ENCODE measurements at places on chromosomes 2 and 18.

- DNase-seq = no peak
These were observed 62.6 kb downstream of the KLF7 start for GRCh38 chr2:207103132-207103531.

DNA sequence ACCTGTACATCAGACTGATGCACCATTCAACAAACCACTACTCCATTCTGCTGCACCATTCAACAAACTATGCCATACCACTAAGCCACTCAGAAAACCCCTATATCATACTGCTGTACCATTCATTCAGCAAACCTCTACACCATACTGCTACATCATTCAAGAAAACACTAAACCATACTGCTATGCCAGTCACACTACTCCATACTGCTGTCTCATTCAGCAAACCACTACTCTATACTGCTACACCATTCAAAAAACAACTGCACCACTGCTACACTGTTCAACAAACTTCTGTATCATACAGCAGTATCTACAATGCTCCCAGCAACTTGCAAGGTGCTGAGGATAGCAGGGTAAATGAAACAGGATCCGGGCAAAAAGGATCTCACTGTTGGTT lies 12.9 kb upstream of the SLC1A4 start:
- no peak for DNase-seq

DNA sequence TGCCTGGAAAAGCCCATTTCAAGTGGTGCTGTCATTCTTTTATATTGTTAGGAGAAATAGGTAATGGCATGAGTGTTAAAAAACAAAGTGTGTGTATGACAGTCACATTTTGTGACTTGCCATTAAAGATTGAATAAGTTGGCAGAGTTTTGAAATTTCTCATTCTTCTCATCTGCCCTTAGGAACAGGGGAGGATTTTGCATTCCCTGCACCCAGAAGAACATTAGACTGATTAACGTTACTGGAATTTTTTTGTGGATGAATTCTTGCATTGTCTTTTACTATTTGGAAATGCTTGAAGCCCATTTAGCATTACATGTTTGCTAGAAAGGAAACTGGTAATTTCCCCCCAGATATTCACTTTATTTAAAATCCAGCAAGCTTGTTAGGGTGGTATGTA lies 162.2 kb downstream of the BABAM2 start:
- DNase-seq = no peak

DNA sequence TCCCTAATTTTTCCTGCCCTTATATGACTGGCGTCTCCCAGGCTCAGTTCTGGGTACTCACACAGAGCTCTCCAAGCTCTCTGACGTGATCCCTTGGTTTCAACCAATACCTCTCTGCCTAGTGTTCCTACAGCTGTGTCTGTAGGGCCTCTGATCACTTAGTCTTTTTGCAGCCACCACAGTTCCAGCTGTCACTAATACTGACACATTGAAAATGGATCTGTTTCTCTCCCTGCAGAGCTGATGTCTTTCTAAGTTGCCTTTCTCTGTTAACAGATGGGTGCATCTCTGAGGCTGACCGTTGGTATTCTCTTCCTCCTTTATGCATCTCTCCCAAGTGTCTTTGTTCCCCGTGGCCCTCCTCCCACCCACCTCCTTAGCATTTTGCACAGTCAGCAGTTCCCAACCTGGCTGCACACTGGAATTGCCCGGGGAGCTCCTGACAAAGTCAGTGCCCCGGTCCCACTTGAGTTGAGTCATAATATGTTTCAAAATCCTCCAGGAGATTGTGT lies 62.5 kb downstream of the CERS6 start:
- DNase-seq = no peak

- peak; percentile 21 for DNase-seq
These were observed 38.8 kb downstream of the NCAPH start for GRCh38 chr2:96374211-96374951.

DNA sequence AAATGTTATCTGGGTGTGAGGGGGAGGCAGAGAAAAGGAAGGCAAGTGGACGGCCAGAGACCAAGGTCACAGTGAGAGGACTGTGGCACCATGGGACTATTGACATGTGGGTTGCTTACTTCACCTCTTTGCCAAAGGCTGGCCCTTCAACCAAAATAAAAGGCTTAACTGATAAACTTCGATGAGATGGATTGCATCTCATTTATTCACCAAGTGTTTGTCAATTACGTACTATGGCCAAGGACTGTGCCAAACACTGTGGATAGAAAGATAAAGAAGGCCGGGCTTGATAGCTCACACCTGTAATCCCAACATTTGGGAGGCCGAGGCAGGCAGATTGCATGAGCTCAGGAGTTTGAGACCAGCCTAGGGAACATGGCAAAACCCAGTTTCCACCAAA lies 98.7 kb upstream of the CCBE1 start:
- no peak for DNase-seq

DNA sequence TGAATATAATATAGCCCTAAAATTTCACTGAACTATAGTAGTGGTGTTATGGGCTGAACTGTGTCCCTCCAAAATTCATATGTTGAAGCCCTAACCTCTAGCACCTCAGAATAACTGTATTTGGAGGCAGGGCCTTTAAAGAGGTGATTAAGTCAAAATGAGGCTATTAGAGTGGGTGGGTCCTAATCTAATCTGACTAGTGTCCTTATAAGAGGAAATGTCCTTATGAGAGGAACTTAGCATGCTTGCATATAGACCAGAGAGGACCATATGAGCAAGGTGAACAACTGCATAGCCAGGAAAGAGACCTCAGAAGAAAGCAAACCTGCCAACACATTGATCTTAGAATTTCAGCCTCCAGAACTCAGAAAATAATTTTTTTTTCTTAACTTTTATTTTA lies 238.4 kb downstream of the ZEB2 start:
- DNase-seq = no peak

- DNase-seq = no peak
These were observed 719.4 kb downstream of the LRP1B start for GRCh38 chr2:141411419-141411818.

- no peak for DNase-seq
These were observed 33.6 kb downstream of the HJURP start for GRCh38 chr2:233820774-233821105.

- DNase-seq = no peak
These were observed 50.6 kb downstream of the PMAIP1 start for GRCh38 chr18:59950215-59950944.

GRCh38 chr2:96409820-96410164 lies 74.2 kb downstream of the NCAPH start:
- DNase-seq = peak; percentile 19

- peak; percentile 11 for DNase-seq
These were observed 131.6 kb downstream of the VAPA start for GRCh38 chr18:10045296-10045891.

GRCh38 chr2:37168217-37168981 lies 11.6 kb upstream of the EIF2AK2 start:
- DNase-seq = no peak

DNA sequence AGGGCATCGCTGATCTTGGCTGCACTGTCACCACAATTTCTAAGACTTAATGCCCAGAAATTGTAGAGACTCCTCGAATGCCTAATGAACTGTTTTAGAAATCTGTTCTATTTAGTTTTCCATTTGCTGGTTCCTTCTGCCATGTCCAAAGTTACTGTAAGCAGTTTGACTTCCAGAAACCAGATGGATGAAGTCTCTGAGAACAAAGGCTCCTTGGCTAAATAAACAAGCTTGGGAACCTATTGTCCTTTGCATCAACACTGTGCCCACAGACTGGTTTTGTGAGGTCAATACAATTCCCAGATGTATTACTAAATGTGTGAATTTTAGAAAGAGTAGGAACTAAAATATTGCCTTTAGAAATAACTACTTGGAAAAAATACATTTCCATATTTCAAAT lies 600.2 kb downstream of the NYAP2 start:
- DNase-seq = no peak

DNA sequence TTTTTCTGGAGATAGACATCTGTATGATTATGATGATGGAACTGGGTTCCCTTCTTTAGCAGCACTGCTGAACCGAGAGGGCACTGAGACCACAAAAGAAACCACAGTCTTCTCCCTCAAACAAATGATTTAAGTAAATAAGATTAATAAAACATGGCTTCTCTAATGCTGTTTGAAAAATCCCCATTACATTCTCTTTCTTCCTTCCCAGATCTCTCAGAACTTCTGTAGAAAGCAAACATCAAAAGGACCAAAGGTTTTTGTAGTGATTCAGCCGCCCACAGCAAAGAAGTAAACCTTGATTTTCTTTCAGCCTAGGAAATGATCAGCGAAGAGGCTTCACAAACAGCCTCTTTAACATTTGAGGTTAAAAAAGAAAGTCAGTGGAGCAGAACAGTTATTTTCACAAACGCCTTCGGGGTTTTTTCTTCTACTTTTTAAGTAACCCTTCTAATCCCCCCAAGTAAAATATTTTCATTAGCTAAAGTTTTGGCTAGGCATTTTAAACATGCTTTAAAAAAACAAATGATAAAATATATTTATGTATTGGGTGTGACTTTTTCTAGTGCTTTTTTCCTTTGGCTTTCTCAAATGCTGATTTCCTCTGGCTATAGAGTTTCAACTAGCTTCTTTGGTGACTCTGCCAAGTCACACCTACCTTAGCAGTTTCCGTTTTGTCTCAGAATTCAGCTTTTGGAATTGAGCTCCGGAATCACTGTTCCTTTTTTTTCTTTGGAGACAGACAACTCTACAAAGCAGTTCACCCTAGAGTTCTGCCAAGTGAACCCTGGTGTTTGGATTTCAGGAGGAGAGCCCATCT lies 89.6 kb downstream of the UPP2 start:
- no peak for DNase-seq

DNA sequence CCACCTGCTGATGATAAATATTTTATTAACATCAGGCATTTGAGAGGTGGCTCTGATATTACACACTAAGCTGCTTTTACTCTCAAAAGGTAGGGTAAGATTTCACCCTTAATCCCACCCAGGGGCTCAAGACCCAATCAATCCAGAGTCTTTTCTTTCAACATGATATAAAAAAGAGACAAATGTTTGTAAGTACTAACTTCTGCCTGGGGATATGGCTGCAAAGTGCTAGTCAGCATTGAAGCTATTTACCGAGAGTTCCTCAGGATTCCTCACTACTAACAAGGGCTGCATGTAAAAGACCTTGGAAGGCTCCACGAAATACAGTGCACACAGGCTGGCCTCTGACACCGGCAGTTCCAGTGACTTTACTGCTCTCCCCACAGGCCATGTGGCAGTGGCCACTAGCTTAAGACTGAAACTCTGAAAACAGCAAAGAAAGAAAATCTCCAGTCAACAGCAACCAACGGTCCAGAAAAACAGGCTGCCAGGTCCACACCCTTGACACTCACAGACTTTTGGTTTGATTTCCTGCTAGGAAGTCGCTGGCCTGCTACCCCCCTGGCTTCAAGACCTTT lies 11.2 kb downstream of the MREG start:
- no peak for DNase-seq

GRCh38 chr2:26845021-26845420 lies 2.9 kb upstream of the DPYSL5 start:
- no peak for DNase-seq

- no peak for DNase-seq
These were observed 13.7 kb downstream of the SOS1 start for GRCh38 chr2:39107156-39107555.

GRCh38 chr2:36538335-36538734 lies 59.6 kb downstream of the FEZ2 start:
- no peak for DNase-seq

GRCh38 chr2:10398496-10398895 lies 49.6 kb downstream of the ODC1 start:
- DNase-seq = no peak

DNA sequence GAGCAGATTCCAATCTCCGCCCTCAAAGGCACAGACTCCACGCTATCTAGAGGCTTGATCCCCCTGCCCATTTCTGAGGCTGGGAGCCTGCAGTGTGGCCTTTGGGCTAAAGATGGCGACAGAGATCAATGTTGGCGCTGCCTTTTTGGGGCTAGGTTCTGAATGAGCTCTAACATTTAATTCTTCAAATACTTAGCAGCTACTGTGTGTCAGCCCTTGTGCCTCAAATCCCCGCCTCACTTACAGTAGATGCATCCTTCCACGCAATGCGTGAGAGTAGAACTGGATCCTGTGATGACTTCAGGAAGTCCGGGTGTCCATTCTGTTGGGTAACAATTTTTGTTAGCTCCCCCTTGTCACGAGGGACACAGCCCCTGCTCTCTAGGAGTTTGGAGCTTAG lies 12.4 kb downstream of the IL1F10 start:
- no peak for DNase-seq

GRCh38 chr2:218896501-218897393 lies 16.1 kb downstream of the WNT10A start:
- DNase-seq = no peak

- DNase-seq = no peak
These were observed 37.5 kb upstream of the ZNF385B start for GRCh38 chr2:179898873-179899272.

GRCh38 chr18:57432751-57433400 lies 2.3 kb upstream of the ONECUT2 start:
- no peak for DNase-seq

DNA sequence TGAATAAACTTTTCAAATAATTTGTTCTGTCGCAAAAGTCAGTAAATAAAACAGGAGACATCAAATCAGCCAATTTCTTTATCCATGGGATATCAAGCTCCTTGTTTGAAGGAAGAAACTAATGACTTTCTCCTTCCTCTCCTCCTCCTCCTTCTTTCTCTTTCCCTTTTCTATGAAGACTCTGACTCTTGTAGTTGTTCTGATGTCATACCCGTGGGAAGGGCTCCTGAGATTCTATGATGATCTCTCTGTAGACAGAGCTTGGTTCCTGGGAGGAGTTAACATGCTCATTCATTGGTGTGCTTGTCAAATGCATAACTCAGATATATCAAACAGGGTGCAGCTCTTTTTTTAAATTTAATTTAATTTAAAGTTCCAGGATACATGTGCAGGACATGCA lies 118.7 kb upstream of the KCTD1 start:
- no peak for DNase-seq

- no peak for DNase-seq
These were observed 150.0 kb upstream of the AGAP1 start for GRCh38 chr2:235343869-235344268.

DNA sequence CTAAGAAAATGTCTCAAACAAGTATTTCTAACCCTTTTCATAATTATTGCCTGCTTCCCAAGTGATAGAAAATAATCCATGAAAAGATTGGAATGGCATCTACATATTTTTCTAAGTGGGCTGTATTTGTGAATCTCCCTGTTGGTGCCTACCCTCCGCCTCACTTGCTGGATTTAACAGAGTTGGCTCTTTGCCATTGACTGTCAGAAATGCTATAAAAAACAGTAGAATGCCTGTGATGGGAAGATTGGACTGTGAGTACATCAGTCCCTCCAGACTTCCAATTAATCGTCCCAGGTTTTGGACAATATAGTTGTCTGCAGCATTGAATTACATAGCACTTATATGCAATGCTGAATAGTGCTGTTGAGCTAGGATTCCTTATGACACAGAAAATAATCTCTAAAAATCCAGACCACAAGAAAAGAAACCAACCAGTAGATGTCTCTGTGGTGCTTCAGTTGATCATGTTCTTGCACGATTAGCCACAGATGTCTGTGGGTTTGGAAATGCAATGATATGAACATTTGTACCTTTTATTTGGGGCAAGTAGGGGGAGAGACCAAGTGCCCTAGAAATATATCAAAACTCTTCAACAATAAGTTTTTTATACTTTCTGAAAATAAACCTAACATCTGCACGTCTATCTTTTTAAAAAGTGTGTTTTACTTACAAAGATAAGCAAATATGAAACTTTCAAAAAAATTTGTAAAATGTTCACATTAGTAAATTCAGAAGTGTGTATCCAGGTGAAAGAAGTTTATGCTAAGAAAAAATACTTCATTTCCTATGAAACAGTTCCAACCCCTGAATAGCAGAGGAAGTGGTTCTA lies 88.5 kb downstream of the DYNAP start:
- no peak for DNase-seq
